Osteocyte (in vitro differentiated cells): ENCODE measurements at places on chromosomes 3 and 15.

GRCh38 chr15:62150445-62150844 is 14.6 kb downstream of the C2CD4B start:
- no peak overlapping the region for H3K4me3 ChIP-seq
- no peaks in the 10 kb centered on the region for H3K36me3 ChIP-seq
- no peak overlapping the region for H3K27ac ChIP-seq
- DNase-seq = no peak

- H3K27ac ChIP-seq = no peak overlapping the region
- H3K4me1 ChIP-seq = no peaks in the 10 kb centered on the region
- peaks cover 54% of the 10 kb centered on the region for H3K27me3 ChIP-seq
- H3K36me3 ChIP-seq = no peaks in the 10 kb centered on the region
Observed at GRCh38 chr3:157626817-157627216, 123.6 kb upstream of the VEPH1 start.

DNA sequence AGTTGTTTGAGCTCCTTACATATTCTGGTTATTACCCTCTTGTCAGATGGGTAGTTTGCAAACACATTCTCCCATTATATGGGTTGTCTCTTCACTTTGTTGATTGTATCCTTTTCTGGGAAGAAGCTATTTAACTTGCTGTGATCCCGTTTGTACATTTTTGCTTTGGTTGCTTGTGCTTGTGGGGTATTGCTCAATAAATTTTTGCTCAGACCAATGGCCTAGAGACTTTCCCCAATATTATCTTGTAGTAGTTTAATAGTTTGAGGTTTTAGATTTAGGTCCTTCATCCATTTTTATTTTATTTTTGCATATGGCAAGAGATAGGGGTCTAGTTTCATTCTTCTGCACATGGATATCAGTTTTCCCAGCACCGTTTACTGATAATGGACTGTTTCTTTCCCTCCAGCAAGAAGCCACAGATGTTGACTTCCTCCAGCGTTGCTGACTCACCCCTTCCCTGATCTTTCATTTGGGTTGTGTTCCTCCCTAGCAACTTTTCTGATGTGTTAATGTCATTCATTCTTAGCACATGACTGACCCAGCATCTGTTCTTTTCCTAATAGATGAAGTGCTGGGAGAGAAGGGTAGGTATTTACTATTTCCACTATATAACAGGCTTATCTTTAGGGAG is 166.7 kb upstream of the SGO1 start:
- no peak overlapping the region for H3K4me3 ChIP-seq
- no peaks in the 10 kb centered on the region for H3K27me3 ChIP-seq
- H3K27ac ChIP-seq = no peak overlapping the region
- H3K4me1 ChIP-seq = no peaks in the 10 kb centered on the region
- DNase-seq = no peak

GRCh38 chr3:116276675-116277074 is 168.6 kb downstream of the LSAMP start:
- H3K36me3 ChIP-seq = no peaks in the 10 kb centered on the region
- H3K27ac ChIP-seq = no peak overlapping the region
- DNase-seq = no peak
- H3K4me1 ChIP-seq = no peaks in the 10 kb centered on the region

DNA sequence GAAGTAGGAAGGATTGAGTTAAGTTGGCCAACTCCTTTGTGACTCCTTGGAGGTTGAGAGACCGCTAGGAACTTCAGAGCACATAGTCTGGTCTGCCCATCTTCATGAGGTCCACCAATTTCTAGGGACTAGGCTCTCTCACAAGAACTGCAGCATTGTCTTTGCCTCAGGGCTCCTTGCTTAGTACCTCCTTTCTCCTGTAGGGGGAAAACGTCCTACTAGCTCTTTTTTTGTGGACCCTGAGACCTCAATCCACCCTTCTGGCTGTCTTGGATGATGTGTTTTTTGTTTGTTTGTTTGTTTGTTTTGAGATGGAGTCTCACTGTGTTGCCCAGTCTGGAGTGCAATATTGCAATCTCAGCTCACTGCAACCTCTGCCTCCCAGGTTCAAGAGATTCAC is 21.6 kb downstream of the REC114 start:
- H3K36me3 ChIP-seq = no peaks in the 10 kb centered on the region
- H3K27me3 ChIP-seq = peaks cover 44% of the 10 kb centered on the region
- H3K27ac ChIP-seq = no peak overlapping the region
- H3K4me3 ChIP-seq = no peak overlapping the region
- no peak for DNase-seq

GRCh38 chr15:74442063-74442462 is 8.3 kb upstream of the SEMA7A start:
- H3K27ac ChIP-seq = no peak overlapping the region
- peaks cover 19% of the 10 kb centered on the region for H3K36me3 ChIP-seq
- H3K27me3 ChIP-seq = no peaks in the 10 kb centered on the region

- no peaks in the 10 kb centered on the region for H3K36me3 ChIP-seq
- DNase-seq = no peak
- no peaks in the 10 kb centered on the region for H3K4me1 ChIP-seq
- H3K27ac ChIP-seq = no peak overlapping the region
Observed at GRCh38 chr15:91884606-91885005, 31.1 kb downstream of the SLCO3A1 start.

DNA sequence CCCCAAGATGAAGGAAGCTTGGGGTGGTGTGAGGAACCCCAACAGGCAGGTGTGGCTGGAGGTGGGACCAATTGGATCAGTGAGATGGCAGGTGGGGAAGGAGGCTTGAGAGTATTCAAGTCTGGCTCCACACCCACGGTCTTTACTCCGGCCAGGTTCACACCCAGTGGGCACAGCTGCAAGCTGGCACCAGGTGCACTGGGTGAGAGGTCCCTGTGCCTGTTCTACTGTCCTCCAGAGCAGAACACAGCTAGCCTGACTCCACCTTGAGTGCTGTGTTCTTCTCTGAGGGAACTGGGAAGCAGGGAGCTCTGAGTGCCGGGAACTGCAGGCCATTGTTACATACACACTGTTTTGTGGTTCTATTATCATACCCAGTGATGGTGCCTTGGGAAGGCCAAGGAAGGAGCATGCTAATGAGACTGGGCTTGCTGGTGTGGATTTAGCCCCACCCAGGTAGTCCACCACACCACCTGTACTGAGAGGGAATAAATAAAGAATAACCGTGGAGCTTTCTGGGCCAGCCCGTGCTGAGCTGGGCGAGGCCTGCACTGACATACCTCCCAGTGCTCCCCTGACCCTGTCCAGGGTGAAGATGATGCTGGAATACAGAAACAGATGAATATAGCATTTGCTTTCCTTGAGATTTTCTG is 93.4 kb downstream of the ABHD5 start:
- peaks cover 34% of the 10 kb centered on the region for H3K27me3 ChIP-seq
- H3K4me3 ChIP-seq = no peak overlapping the region
- DNase-seq = peak; percentile 74
- H3K27ac ChIP-seq = no peak overlapping the region

DNA sequence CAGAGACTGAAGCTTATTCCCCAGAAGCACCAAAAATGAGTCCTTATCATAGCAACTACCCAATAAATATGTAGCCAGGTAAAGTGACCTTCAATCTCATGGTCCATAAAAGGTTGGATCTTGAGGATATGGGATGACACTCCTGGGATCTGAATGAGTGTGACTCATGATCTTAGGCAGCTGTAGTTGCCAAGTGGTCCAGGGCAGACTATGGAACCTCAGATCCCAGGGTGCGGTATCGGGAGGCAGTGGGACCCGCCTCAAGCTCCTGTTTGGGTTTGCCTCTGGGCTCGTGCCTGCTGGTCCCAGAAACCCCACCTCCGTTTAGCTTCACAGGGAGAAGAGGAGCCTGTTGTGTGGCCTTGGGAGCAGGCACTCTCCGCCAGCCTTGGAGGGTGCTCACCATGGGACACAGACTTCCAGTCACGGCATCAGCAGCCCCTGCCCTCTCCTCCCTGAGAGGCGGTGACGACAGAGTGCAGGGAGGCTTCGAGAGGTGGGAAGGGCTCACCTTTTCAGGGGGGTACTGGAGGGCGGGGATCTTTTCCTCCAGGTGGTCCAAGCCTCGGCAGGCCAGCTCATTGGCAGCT is 8.1 kb downstream of the PLIN1 start:
- no peaks in the 10 kb centered on the region for H3K27me3 ChIP-seq
- no peaks in the 10 kb centered on the region for H3K36me3 ChIP-seq
- peaks cover 5% of the 10 kb centered on the region for H3K4me1 ChIP-seq
- DNase-seq = no peak
- H3K27ac ChIP-seq = no peak overlapping the region
- H3K4me3 ChIP-seq = no peak overlapping the region

- H3K4me3 ChIP-seq = no peak overlapping the region
- no peaks in the 10 kb centered on the region for H3K27me3 ChIP-seq
- H3K4me1 ChIP-seq = peaks cover 2% of the 10 kb centered on the region
- H3K27ac ChIP-seq = no peak overlapping the region
Observed at GRCh38 chr3:65751123-65751700, 287.5 kb downstream of the MAGI1 start.

GRCh38 chr3:140942221-140943104 is 827 bp downstream of the SLC25A36 start:
- H3K4me1 ChIP-seq = peaks cover 26% of the 10 kb centered on the region
- H3K27me3 ChIP-seq = peaks cover 11% of the 10 kb centered on the region
- peak; percentile 87 for DNase-seq
- H3K36me3 ChIP-seq = peaks cover 2% of the 10 kb centered on the region
- H3K4me3 ChIP-seq = peak overlapping the region; percentile 96

DNA sequence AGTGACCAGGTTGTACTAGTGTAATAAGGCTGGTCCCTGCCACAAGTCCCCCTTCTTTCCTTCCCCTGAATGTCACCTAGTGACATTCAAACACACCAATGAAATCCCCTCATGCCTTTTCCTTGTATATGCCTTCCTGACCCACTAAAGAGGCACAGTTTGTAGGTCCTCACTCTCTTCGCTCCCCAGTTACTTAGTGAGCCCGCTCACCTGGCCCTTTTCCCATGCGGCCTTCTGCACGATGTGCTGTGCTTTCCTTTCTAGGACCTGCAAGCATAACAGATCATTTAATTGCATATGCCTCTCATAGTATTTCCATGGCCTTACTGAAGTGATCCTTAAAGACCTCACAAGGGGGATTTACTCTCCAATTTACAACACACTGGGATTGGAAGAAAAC is 146.3 kb downstream of the THRB start:
- H3K36me3 ChIP-seq = no peaks in the 10 kb centered on the region
- no peak overlapping the region for H3K27ac ChIP-seq
- no peak overlapping the region for H3K4me3 ChIP-seq
- no peak for DNase-seq

DNA sequence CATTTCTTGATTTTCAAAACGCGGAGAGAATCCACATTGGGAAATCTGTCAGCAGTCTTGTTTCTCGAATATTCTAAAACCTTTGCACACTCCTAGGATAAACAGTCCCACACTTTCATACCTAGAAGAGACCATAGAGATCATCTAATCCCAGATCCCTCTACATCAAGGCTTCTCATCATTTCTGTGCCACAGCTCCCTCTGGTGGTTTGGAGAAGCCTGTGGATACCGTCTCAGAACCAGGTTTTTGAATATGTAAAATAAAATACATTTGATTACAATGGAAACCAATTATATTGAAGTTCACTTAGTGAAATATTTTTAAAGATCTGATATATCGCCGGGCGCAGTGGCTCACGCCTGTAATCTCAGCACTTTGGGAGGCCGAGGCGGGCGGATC is 211.9 kb upstream of the GOLGA6L4 start:
- no peak overlapping the region for H3K27ac ChIP-seq
- no peaks in the 10 kb centered on the region for H3K27me3 ChIP-seq
- H3K36me3 ChIP-seq = no peaks in the 10 kb centered on the region
- H3K4me1 ChIP-seq = no peaks in the 10 kb centered on the region

DNA sequence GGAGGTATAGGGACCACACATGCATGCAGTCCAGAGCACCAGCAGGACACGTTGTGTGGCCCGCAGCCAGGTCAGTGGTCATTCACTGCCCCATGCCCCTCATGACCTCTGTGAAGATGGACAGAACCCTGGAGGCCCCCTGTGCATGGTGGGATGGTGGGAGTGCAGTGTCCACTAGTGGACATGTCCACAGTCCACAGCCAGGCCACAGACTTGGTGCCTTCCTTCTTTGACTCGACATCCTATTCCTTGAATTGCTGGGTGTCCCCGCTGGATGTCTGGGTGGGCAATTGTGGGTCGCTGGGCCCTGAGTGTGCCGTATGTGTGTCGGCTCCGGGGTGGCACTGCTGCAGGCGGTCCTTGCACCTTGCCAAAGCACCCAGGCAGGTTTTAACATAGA is 35.7 kb downstream of the KLF15 start:
- peak; percentile 63 for DNase-seq
- peaks cover 2% of the 10 kb centered on the region for H3K4me1 ChIP-seq
- no peaks in the 10 kb centered on the region for H3K36me3 ChIP-seq

- H3K27me3 ChIP-seq = no peaks in the 10 kb centered on the region
- H3K4me3 ChIP-seq = no peak overlapping the region
- no peak overlapping the region for H3K27ac ChIP-seq
- peaks cover 61% of the 10 kb centered on the region for H3K36me3 ChIP-seq
- H3K4me1 ChIP-seq = peaks cover 19% of the 10 kb centered on the region
Observed at GRCh38 chr3:37319784-37320183, 145.4 kb upstream of the LRRFIP2 start.

- peaks cover 20% of the 10 kb centered on the region for H3K27me3 ChIP-seq
- H3K4me1 ChIP-seq = no peaks in the 10 kb centered on the region
- DNase-seq = no peak
- H3K27ac ChIP-seq = no peak overlapping the region
- no peak overlapping the region for H3K4me3 ChIP-seq
- no peaks in the 10 kb centered on the region for H3K36me3 ChIP-seq
Observed at GRCh38 chr15:72998681-72999466, 53.4 kb upstream of the NEO1 start.

DNA sequence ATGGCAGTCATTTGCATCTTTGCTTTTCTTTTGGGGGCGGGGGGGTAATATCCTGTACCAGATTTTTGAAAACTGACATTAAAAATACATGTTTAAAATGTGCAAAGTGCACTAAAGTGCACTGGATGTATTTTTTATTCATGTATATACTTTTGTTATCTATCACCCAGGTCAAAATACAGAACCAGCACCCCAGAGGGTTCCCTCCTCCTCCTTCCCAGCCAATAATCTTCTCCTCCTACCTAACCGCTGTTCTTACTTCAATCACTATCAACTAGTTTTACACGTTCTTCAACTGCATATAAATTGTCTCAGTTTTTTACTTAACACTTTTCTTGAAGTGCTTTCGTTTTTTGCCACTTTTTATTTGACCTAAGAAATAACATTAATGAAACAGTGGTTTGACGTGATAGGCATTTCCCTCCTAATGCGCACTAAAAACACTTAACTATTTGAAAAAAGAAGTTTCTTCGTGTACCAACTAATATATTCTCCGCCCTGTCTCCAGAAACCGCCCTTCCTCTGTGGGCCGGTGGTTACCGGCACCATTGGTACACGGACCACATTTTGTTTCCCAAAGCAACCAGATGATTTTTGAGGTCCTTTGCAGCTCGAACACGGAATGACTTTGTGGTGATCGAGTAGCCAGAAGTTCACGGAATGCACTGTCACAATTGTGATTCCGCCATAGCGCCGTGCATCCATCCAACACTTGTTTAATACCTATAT is 836 bp upstream of the AKAP13 start:
- H3K27ac ChIP-seq = peak overlapping the region; percentile 90
- no peak for DNase-seq
- peak overlapping the region; percentile 93 for H3K4me3 ChIP-seq
- no peaks in the 10 kb centered on the region for H3K27me3 ChIP-seq
- H3K4me1 ChIP-seq = peaks cover 35% of the 10 kb centered on the region

GRCh38 chr3:12430086-12430485 is 54.2 kb upstream of the TSEN2 start:
- no peak overlapping the region for H3K27ac ChIP-seq
- H3K27me3 ChIP-seq = peaks cover 19% of the 10 kb centered on the region
- peaks cover 7% of the 10 kb centered on the region for H3K4me1 ChIP-seq
- H3K36me3 ChIP-seq = peaks cover 4% of the 10 kb centered on the region
- no peak overlapping the region for H3K4me3 ChIP-seq
- no peak for DNase-seq
